Activated CD8-positive, alpha-beta memory T cell treated with anti-CD3 and anti-CD28 coated beads, Interleukin-2, amount 50 U/mL, for 4 hours (primary cell): ENCODE measurements at places on chromosomes 1 and 21.

DNA sequence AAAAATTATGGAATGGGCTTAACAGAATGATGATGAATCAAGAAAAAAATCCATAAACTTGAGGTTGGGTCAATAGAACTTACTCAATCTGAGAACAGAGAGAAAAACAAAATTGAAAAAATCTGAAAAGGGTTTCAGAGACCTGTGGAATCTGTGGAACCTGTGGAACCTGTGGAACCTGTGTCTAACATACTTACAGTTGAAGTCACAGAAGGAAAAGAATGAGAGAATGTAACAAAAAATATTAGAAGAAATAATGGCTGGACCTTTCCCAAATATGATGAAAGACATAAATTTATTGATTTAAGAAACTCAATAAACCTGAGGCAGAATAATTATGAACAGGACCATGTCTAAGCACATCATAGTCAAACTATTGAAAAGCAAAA lies 17.7 kb upstream of the QSOX1 start:
- no peak for DNase-seq

DNA sequence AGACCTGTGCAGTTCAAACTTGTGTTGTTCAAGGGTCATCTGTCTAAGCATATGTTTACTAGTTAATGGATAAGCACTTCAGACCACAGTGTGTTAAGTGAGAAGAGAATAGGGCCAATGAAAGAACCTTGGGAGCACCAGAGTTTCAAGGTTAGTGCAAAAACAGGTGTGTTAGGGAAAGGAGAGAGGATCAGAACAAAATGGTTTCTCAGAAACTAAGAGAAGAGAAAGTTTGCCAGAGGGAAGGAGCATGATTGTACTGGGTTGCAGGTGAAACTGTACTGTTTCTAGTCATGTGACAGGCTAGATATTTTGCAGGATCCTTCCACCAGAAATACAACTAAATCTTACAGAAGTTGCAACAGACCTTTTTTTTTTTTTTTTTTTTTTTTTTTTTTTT lies 23.3 kb downstream of the RPRD2 start:
- no peak for DNase-seq

GRCh38 chr1:162265983-162266382 lies 110.7 kb downstream of the SPATA46 start:
- DNase-seq, result no peak

GRCh38 chr1:204127597-204128242 lies 24.1 kb downstream of the ETNK2 start:
- no peak for DNase-seq

DNA sequence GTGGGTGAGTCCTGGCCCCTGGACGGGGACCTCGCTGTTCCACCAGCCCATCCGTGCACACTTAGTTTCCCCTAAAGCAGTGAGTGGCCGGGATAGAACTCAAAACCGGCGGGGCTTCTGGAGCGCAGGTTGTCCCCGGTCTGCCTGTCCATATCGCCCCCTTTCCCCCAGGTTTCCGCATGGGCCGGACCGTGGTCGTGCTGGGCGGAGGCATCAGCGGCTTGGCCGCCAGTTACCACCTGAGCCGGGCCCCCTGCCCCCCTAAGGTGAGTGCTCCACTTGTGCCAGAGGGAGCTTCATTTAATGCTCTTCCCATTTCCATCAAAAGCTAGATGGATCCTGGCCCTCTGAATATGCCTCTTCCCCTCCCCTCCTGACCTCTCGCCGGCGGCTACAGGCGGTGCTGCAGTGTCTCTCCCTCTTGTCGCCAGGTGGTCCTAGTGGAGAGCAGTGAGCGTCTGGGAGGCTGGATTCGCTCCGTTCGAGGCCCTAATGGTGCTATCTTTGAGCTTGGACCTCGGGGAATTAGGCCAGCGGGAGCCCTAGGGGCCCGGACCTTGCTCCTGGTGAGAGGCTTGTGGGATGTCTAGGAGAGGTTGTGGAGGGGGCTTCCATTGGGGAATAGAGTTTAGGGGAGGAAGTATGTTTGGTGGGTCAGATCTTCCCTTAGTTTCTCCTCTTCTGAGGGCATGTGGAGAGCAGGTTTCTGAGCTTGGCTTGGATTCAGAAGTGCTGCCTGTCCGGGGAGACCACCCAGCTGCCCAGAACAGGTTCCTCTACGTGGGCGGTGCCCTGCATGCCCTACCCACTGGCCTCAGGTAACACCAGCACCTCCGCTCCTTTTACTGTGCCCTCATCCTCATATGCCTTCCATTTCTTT lies 683 bp downstream of the PPOX start:
- DNase-seq, result no peak

- no peak for DNase-seq
Observed at GRCh38 chr1:34426325-34426896, 249.7 kb downstream of the C1orf94 start.

- no peak for DNase-seq
Observed at GRCh38 chr1:215673943-215674342, 106.8 kb downstream of the KCTD3 start.

GRCh38 chr1:245652660-245653427 lies 498.1 kb downstream of the KIF26B start:
- DNase-seq, result no peak

DNA sequence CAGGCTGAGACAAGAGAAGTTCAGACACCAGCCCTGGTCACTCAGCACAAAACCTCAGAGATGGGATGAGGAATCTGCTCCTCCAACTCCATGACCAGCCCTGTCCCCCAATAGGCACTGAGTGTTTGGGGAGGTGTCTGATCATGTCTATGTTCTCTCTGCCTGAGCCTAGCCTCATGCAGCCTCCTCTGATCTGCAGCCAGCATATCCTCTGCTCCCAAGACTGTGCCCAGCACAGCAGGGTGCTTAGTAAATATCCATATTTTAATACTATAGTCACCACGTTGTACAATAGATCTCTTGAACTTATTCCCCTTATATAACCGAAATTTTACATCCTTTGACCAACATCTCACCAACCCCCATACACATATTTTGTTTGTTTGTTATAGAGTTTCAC lies 202.9 kb downstream of the MATN1 start:
- DNase-seq, result no peak

DNA sequence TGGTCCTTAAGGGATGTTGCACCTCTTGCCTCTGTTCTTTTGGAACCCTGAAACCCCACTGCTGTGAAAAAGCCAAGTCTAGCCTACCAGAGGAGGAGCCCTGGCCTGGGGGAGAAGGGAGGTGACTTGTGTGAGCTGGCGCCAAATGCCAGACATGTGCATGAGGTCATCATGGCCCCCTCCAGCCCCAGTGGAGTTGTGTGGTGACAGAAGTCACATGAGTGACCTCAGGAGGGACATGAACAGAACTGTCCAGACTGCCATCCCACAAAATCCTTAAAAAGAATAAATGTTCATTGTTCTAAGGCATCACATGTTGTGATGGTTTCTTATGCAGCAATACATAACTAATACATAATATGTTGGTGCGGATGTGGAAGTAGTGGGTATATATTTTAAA lies 10.8 kb downstream of the HHAT start:
- DNase-seq, result no peak

GRCh38 chr1:7267493-7267892 lies 482.2 kb downstream of the CAMTA1 start:
- DNase-seq, result no peak

DNA sequence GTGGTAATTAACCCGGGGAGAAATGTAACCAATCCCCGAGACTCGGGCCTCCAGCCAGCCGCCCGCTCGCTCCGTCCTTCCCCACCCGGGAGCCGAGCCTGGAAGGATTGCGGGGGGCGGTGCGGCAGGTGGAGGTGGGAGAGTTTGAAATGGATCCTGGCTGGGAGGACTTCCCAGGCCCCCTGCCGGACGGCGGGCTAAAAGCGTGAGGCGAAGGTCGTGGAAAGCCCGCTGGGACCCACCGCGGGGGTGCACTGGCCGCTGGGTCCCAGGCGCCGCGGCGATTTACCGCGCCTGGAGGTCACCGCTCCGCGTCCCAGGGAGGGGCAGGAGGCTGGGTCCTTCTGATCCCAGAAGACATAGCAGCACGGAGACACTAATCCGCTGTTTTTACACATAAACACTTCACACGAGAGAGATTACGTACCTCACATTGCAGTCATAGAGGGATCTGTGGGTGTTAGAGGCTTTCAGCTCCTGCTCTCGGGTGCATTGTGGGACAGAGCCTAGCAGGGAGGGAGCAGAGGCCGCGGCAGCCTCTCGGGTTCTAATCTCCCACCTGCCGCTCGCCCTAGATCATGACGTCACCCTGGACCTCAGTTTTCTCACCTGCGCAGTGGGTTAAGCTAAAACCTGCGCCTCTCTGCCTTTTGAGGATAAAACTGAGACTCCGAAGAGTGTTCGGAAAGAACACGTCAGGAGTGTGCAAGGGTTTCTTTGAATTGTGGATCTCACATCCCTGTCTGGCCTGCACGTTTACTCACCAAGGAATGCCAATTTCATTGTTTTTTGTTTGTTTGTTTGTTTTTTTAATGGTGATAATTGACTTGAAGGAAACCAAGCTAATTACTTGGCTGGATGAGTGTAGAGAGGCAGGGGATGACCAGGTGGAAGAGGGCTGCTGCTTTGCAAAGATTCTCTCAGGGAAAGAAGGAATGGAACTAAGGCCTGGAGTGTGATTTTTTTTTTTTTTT lies 17.1 kb upstream of the TMEM9 start:
- peak; percentile 43 for DNase-seq

GRCh38 chr1:162677607-162678371 lies 45.5 kb downstream of the DDR2 start:
- no peak for DNase-seq

DNA sequence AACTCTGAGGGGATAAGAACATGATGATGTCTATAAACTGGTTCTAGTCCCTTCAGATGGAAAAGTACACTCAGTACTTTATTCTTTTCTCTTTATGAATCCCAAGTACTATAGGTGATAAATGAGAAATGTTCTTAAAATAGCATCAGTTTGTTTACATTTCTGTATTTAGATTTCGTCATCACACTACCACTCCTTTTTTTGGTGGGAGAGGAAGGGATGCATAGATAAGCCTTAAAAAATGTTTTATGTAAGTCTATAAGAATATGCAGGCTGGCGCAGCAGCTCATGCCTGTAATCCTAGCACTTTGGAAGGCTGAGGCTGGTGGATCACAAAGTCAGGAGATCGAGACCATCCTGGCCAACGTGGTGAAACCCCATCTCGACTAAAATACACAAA lies 144.8 kb downstream of the USP25 start:
- no peak for DNase-seq

GRCh38 chr1:60889709-60890108 lies 192.7 kb upstream of the NFIA start:
- no peak for DNase-seq

DNA sequence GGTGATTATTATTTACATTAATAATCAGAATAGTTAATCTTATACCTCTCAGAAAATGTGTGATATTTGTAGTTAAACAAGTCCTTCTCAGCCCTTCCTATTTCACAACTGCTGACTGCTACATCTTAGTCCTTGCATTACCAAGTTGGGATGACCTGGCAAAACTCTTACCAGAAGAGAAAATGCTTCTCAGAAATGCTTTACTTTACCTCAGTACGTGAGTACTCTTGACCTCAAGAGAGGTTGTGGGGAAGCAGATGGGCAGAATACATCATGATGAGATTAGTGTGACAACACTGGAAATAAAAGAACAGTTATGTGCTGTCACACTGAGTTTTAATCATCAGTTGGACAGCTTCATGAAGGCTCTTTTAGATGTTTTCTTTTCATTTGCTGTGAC lies 16.2 kb downstream of the CFAP126 start:
- no peak for DNase-seq

- DNase-seq, result no peak
Observed at GRCh38 chr1:101079341-101079740, 53.8 kb upstream of the DPH5 start.
